Suppressor macrophage treated with lipopolysaccharide for 4 hours (primary cell): ENCODE measurements at places on chromosomes 7 and 10.

GRCh38 chr10:1049425-1049958 lies 573 bp upstream of the IDI1 start:
- no peak for DNase-seq

GRCh38 chr10:60270426-60270825 lies 119.2 kb downstream of the ANK3 start:
- no peak for DNase-seq

DNA sequence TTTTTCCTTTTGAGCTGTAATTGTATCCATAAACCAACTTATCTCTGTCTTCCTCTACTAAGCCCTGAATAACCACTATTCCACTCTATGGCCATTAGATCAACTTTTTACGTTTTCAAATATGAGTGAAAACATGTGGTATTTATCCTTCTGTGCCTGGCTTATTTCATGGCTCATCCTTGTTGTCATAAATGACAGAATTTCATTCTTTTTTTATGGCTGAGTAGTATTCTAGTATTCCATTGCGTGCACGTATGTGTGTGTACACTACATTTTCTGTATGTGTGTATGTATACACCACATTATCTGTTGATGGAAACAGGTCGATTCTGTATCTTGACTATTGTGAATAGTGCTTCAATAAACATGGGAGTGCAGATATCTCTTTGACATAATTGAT lies 11.1 kb downstream of the CDK1 start:
- DNase-seq = no peak

GRCh38 chr10:79295563-79295962 lies 51.7 kb upstream of the PPIF start:
- DNase-seq = peak; percentile 94

DNA sequence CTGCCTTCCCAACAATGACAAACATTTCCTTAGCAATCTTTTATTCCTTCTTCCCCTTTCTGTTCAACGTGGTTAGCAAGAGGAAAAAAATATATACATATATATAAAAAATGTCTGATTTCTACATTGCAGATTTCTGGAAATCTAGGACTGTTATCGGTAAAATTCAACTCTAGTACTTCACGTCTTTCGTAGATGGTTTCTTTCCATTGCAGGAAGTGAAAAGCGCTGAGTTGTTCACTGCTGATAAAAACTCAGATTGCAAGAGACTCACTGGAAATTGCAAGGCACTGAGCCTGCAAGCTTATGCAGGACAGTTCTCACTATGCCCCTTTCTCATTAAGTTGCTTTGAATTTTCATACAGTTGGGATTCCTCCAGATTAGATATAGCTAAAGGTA lies 23.9 kb downstream of the KIN start:
- DNase-seq = peak; percentile 33

DNA sequence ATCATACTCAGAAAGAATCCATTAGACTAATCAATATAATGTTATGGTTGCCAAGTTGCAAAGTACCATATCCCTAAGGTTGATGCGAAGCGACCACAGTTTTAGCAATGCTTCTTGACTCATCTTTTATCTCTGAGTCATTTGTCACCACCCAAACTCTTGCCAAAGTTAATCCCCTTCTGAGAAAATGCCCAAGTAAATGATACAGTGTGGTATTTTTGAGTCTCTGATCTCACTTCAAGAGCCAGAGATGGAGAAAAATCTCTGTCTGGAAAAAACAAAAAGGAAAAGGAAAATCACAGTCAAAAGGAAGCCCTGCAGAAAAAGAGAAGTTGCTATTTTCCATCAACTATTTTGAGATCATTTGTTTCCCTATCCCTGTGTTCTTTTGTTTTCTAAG lies 26.7 kb upstream of the OTUD1 start:
- DNase-seq = peak; percentile 92

- no peak for DNase-seq
Observed at GRCh38 chr10:132305654-132306342, 2.0 kb downstream of the STK32C start.

- DNase-seq = peak; percentile 71
Observed at GRCh38 chr7:26198133-26198780, 2.3 kb downstream of the HNRNPA2B1 start.

DNA sequence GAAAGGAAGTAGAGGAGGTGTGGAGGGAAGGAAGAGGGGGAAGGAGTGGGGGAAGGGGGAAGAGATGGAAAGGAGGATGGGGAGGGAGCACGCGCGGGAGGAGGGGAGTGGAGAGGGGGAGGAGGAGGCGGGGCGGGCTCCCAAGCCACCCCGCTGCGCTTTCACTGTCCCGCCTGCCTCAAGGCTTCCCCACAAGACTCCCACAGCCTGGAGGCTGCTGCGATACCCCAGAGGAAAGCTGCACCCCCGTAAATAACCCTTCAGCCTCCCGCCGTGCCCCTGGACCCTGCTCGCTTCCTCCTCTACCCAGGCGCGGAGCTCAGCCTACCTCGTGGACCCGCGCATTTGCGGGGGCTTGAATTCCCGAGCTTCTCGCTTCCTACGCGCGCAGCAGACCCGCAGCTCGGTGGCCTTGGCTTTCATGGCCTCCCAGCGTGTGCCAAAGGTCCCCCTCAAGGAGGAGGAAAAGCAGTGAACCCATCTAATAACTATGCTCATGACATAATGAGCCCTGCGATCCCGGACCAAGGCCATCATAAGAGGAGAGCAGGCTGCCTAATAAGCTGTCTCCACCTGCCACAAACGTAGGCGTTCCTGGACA lies at the start of gene C10orf67:
C10orf67 (minus strand) TSS at position 557 of the 601 bp plus-strand sequence; CDS start at position 534, 23 bp downstream.
- no peak for DNase-seq

GRCh38 chr10:200405-200804 lies 65.2 kb downstream of the ZMYND11 start:
- DNase-seq = no peak

DNA sequence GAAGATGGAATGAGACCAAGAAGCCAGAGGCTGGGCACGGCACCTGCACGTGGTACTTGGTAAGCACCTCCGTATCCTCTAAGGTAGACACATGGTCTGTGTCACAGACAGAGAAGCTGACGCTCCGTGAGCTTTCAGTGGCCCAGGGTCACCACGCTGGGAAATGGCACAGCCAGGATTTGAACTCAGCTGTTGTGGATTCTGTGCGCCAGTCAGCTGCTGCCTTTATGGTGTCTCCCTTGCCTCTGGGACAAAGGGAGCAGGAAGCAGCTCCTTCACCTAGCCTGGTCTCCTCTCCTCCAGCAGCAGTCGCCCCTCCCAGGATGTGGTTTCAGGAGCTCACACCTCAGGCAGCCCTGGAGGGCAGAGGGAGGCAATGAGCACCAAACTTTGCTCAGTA lies 110.8 kb downstream of the ARHGAP22 start:
- no peak for DNase-seq
